Lung microvascular endothelial cell (primary cell): ENCODE measurements at places on chromosomes 1 and 21. TPM values are rescaled to one million over a fixed set of nuclear protein-coding genes. Genes with fewer than 3 reads are reported as not detected.

GRCh38 chr1:3204725-3205124 is 135.7 kb downstream of the PRDM16 start:
- no peak for DNase-seq

DNA sequence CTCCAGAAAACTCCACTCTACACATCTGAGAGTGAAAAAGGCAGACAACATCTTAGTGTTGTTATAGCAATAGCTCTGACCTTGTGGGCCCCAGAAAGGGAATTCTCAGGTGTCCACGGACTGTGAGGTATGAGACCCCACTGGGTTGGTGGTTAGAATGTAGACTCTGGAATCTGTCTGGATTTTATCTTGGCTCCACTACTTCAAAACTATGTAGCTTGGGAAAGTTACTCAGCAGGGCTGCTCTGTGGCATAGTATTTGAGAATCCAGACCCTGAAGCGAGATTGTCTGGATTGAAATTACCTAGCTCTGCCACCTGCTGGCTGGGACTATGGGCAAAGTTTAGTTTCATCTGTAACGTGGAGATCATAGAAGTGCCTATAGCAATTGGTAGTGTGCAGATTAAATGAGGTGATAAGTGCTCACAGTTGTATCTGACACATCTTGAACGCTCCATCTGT is 25.8 kb downstream of the PRDM2 start:
- peak; percentile 16 for DNase-seq

DNA sequence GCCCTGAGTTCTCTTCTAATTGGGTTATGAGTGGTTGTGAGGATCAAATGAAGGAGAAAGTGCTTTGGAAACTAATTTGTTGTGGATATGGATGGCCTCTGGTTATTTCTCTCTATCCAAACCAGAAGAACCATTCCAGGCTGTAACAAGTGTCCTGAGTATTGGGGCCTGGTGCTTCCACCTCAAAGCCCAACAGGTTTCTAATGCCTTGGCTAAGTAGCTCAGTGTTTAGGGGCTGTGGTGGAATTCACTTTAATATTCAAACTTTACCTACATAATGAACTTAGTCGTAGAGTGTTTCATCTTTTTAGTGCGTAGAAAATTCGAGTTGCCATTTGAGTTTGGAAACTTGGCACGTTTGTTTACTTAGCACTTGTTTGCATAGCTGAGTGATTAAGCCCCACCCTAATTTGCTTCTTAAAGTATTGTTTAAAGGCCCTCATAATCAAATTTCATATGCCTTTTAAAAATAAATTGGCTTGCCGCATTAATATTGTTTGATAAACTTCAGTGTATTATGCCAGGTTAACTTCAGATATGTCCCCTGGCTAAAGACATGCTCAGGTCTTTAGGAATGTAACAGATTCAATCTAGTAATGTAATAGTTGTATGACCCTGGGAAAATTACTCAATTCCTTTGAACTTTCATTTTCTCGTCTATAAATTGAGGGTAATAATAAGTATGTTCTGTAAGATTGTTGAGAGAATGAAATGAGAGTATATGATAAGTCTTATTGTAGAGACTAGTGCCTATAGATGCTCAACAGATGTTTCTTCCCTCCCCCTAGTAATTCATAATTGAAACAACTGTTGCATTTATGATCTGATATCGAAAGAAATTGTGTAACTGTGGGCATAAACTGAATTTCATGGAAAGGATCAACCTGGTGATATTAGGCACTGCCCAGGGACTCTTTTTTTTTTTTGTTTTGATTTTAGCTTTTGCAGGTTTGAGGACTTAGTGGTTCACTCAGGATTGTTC is 1.6 kb downstream of the AGO4 start:
- no peak for DNase-seq

DNA sequence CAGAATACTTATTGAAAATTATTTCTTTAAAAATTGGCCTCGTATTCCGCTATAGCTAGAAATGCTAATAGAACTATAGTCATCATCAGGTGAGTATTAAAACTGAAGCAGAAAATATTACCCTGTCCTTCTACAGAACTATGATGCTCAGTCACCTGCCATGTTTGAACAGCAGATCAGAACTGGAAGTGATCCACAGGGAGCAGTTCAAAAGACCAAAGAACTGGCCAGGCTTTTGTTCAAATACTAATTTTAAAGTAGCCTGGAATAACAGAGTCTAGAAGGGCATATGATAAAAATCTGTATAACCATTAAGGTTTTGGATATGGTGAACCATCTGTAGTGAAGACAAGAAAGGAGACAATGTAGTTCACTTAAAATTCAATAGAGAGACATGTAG is 94.4 kb downstream of the GPR161 start:
- DNase-seq, result no peak

- DNase-seq, result no peak
These were observed 17.0 kb downstream of the CFAP74 start for GRCh38 chr1:1986451-1987141.

DNA sequence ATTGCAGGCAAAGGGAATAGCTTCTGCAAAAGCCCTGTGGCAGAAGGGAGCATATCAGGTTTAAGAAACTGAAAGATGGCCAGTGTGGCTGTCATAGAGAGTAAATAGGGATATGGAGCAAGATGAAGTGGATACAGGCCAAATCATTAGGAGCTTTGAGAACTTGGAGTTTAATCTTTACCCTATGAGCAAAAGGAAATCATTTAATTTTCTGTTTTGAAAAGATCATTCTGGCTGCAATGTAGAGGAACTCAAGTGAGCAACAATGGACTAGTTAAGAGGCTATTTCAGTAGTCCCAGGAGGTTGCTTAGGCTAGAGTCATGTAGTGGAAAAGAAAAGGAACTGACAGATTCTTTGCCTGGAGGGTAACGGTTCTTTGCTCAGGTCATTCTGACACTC is 47.2 kb downstream of the RAP1A start:
- DNase-seq, result no peak

DNA sequence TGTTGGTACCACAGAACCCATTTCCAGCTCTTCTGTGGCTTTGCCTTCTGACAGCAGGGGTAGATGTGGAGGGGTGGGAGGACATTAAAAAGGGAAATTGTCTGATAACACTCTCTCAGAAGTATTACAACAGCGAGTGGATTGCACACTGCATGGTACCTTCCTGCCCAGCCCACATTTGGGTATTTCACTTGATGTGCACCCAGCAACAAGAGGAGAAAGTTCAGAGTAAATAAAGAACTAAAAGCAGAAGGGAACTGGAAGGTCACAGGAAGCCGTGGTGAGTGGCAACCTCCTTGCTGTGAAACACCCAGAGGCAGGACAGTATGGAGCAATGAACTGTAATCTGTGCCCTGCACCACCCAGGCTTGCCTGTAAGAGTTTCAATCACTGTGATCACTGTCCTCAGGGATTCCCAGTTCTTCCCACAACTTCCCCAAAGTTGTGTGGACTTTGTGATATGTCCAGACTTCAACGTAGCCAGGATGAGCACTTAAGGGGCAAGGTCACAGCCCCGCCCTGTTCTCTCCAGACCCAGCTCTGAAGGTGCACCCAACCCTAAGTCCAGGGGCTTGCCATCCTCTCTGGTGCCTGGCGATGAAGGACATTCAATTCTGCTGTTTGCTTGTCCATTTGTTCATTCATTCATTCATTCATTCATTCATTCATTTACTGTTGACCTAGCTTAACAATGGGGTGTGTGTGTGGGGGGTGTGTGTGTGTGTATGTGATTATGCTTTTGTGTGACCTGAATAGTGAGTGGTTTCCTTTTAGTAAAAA is 18.7 kb upstream of the F5 start:
- DNase-seq, result no peak

- DNase-seq, result no peak
These were observed 657.4 kb downstream of the AJAP1 start for GRCh38 chr1:5311634-5312292.

DNA sequence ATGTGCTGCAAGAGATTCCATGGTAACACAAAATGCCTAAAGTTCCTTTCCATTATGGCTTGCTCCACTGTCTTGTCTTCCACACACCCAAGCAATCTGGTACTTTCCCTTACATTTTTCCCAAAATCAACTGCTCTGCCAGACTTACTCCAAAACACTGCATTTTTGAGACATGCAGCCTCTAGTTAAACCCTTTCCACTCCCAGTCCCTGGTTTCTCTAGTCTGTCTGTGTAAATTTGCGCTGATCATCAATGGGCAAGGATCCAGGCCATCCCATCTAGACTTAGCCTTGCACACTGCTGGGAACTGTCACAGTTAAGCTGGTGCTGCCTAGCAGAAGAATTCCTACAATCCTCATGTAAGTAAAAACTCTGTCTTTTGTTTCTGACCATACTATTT is 47.8 kb downstream of the DAB1 start:
- no peak for DNase-seq

DNA sequence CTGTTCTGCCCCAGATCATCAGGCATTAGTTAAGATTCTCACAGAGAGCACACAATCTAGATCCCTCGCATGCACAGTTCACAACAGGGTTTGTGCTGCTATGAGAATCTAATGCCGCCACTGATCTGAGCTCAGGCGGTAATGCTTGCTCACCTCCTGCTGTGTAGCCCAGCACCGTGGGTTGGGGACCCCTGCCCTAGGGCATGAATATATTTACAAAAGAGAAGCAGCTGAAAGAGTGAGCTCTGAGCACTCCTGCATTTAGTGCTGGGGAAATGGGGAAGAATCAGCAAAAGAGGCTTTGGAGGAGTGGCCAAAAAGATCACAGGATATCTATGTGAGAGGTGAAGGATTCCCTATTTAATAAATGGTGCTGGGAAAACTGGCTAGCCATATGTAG is 5.6 kb downstream of the CFAP57 start:
- DNase-seq, result no peak

OR6K3 gene
- not detected in 2 replicates for total RNA-seq

CLDN19 gene
- not detected in 2 replicates for total RNA-seq
